Left renal pelvis (tissue), 4 donors: ENCODE measurements at places on chromosomes 12 and 14. TPM values are rescaled to one million over a fixed set of nuclear protein-coding genes. Genes with fewer than 3 reads are reported as not detected.

DNA sequence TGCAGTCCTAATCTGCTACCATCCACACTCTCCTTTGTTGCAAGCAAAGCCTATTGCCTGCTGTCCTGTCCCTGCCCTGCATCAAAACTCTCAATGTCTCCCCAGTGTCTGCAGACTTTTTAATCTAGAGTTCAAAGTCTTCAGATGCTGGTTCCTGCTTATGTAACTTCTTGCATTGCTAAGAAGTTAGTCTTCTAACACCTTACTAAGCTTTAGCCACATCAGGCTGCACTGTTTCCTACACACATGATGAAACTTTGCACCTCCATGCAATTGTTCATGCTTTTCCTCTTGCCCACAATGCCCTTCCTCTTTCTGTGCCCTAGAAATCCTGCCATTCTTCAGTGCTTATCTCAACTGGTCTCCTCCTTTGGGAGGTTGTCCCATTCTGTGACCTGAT is 16.2 kb upstream of the DICER1 start:
- DNase-seq: no peak

DNA sequence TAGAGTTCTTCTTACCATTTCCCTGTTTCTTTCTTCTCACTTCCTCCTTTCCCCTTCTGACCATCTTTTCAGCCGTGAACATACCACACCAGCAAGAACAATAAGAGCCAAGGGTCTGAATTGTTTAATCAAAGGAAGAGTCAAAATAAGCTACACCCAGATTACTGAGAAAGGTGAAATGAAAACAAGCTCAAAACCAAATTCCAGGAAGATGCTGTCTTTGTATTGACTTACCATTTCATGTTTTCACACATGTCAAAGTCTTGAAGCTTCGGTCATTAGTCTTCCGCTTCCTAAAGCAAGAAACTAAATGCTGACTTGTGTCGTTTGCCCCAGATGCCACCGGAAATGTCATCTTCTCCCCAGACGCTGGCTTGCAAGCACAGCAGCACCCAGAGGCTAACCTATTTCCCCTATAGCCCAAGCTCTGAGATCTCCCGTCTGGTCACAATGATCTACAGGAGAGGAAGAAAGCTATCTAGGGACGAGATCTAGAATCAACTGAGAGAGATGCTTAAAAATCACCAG is 136.5 kb upstream of the AMIGO2 start:
- no peak for DNase-seq

DNA sequence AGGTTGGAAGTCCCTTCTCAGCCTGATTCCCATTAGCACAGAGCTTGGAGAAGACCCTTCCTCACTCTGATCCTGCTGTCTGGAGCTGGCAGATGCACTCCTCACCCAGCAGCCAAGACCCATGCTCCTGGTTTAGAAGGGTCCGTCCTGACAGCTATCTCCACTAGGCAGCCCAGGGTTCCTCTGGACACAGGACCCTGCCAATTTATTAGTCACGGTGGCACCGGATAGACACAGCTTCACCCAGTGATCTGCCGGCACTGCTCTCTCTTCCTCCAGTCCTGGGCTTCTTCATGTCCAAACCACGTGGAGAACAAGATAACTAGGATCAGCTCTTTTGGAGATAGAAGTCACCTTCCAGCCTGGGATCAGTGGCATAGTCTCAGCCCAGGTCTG is 26.2 kb upstream of the TCL1B start:
- DNase-seq: no peak

GRCh38 chr12:57610554-57611107 is 604 bp upstream of the ARHGEF25 start:
- DNase-seq: no peak

DNA sequence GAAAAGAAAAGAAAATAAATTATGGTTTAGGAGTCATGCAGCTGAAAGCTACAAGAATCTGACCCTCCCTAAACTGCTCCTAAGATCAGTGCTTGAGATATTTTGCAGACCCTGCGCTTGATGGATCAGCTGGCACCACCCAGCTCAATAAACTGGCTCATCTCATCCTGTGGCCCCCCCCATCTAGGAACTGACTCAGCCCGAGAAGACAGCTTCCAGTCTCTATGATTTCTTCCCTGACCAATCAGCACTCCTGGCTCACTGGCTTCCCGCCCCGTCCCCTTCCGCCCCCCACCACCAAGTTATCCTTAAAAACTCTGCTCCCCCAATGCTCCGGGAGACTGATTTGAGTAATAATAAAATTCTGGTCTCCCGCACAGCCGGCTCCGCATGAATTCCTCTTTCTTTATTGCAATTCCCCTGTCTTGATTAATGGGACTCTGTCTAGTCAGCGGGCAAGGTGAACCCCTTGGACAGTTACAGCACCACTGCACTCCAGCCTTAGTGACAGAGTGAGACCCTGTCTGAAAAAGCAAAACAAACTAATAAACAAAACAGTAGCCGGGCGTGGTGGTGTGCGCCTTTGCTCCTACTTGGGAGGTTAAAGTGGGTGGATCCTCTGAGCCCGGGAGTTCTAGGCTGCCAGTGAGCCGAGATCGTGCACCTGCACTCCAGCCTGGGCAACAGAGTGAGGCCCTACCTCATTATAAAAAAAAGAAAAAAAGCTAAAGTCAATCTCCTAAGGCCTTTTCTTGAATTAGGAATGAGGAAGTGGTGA is 24.5 kb upstream of the SPTLC2 start:
- DNase-seq: no peak

- DNase-seq: no peak
These were observed 16.3 kb downstream of the SIX4 start for GRCh38 chr14:60707858-60708257.

DNA sequence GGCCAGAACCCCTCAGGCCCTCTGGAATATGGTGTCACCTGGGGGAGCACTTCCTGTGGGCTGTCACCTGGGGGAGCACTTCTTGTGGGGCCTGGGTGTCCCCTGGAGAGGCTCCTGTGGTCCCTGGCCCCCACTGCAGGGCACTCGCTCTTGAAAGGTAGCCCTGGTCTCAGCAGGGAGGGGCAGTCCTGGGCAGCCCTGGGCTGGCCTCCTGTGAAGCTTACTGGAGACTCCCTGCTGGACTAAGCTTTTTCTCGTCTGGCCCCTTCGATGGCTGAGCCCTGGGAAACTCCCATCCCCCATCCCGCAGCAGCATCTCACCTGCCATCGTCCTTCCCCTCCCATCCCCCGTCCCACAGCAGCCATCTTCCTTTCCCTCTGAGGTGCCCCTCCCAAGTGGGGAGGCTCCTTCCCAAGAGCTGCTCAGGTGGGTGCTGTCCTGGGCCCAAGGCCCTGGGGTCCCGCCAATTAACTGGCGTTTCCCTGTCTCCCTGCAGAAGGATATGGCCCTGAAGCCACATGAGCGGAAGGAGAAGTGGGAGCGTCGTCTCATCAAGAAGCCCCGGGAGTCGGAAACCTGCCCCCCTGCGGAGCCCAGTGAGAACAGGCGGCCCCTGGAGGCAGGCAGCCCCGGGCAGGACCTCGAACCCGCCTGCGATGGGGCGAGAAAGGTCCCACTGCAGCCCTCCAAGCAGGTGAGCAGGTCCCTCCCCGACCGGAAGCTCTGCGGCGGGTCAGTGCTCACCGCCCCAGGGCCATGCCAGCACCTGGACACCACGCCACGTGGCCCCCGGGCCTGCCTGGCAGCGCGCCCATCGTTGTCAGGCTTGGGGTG is 17.9 kb downstream of the FBRSL1 start:
- no peak for DNase-seq

GRCh38 chr14:84085493-84085892 is 1444.5 kb upstream of the FLRT2 start:
- DNase-seq: no peak

- no peak for DNase-seq
These were observed 110.6 kb upstream of the TMEM132D start for GRCh38 chr12:130014485-130014807.

DNA sequence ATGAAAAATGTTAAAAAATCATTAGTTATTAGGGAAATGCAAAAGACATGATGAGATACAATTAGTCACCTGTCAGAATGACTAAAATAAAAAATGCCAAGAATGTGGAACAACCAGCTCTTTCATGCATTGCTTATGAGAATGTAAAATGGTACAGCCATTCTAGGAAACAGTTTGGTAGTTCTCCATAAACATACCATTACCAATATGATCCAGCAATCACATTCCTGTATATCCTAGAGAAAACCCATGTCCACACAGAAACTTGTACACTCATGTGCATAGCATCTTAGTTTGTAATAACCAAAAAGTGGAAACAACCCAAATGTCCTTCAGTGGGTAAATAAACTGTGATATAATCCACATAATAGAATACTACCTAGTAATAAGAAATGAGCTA is 245.7 kb downstream of the FUT8 start:
- DNase-seq: no peak

- no peak for DNase-seq
These were observed 49.5 kb upstream of the ATXN7L3B start for GRCh38 chr12:74488134-74488533.

DNA sequence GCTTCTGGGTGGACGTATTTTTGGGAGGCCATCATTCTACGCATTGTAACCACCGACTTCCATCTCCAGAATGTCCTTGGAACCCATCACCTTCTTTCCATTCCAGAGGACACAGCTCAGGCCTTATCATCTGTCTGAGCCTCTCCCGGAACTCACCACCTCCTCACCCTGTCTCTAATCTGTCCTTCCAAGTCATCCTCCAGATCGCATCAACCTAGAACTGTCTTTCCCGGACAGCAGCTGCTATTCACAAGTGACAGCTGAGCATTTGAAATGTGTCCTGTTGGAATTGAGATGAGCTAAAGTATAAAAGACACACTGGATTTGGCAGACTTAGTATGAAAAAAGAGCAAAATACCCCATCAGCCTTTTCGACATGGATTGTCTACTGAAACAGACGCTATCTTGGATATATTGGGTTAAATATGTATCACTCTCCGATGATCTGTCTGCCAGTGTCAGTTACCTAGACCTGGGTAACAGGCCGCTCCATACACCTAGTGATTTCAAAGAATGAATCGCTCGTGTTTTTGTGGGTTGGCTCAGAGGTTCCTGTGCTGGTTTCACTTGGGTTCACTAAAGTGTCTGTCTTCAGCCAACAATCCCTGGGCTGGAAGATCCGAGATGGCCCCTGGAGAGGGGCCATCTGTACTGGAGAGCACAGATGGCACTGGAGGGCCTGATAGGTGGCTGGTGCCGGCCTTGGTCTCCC is 104.4 kb upstream of the RFLNA start:
- DNase-seq: no peak

DNA sequence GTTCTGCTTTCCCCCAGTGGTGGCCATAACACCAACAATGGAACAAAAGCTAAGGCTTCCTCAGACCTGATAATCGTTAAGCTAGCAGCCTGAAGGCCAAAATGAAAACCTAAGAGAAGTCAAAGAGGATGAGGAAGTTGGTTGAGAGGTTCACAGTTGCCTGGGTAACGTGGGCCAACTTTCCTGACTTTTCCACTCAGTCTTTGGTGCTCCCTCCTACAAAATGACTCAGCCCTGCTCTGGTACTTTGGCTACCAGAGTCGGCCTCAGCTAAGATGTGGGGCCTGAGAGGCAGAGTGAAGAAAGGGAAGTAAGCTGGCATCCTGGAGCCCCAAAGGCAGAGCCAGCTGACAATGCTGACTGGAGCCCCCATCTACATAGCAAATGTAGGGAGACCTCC is 14.9 kb upstream of the FKBP11 start:
- no peak for DNase-seq

DNA sequence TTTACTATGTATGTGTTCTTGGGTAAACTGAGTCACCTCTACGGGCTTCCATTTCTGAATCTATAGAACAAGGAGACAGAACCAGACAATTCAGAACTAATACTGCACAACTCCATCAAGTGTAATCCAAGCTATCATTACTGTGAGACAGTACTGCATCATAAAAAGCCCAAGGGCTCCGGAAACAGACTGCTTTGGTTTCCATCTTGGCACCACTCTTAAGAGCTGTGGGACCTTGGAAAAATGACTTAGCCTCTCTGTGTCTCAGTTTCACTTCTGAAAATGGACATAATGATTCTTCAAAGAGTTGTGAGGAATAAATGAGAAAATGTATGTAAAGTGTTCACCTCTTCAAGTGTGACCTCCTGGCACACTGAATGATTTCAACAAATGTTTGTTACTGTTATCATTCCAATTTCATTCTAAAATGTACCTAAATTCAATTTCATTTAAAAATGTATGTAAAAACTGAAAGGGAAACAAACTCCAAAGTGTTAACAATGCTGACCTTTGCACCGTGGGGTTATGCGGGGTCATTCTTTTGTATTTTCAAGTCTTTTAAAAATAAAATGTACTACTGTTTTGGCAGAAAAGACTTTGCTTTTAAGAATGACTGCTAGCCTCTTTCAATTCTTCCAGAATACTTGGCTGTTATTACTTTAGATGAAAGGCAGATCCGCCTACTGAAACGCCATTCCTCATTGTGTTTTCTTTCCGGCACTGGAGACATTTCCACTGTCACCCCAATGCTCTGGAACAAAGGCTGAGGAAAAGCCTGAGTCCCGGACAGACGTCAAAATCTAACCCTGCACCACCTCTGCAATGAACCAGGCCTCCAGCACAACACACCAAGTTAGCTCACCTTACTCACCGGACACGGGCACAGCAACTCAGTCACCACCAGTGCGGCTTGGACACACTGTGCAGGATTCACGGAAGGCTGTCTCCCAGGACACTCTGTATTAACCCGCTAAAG is 62.8 kb downstream of the TMCC3 start:
- no peak for DNase-seq

DNA sequence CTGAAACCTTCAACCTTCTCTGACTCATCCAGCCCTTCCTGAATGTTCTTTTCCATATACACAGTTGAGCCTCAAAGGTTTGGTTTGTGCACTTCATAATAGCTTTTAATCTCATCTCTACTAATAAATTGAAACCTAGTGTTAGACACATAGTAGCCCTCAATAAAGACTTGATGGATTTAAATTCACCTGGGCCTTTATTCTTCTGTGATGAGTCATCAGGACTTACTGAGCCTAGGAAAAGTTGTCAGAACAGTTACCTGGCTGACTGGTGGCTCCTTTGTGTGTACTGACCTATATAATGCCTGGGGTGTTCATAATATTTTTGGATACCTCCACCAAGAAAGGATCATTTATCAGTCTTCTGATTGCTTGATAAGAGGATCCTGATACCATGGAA is 86.4 kb upstream of the NTF3 start:
- no peak for DNase-seq

Gene CACNA1C
- 8.8 TPM for polyA plus RNA-seq

Gene KCNA1
- polyA plus RNA-seq: 0.11 TPM

Gene ITPR2
- 12.1 TPM for polyA plus RNA-seq

Gene PRIMA1
- polyA plus RNA-seq: 5.0 TPM

Gene POMT2
- polyA plus RNA-seq: 49.7 TPM

Gene GCH1
- 9.6 TPM for polyA plus RNA-seq

Gene RND1
- polyA plus RNA-seq: 2.5 TPM

Gene MIP
- polyA plus RNA-seq: not detected

Gene DEGS2
- polyA plus RNA-seq: 19.4 TPM

Gene CAPZA3
- polyA plus RNA-seq: 0.16 TPM

Gene RPL10L
- not detected for polyA plus RNA-seq
